ENCODE measurements at places on chromosomes 5 and 9.

GRCh38 chr9:112570671-112571167 is 84.1 kb downstream of the KIAA1958 start:
- DNase-seq = no peak

DNA sequence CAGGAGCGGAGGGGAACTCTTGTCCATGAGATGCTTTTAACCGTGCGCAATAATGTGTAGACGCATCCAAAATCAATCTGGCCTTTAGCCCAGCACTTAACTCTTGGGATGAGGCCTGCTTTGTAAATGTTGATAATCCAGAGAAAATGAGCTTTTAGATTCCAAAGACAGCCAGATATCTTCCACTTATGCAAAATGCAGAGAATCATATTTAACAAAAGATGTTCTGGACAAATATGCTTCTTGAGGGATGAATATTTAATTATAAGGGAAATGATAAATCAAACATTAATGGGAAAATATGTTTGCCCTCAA is 5.6 kb downstream of the S1PR3 start:
- DNase-seq = no peak

- no peak for DNase-seq
Measured at GRCh38 chr9:105281272-105281671, 36.8 kb downstream of the SLC44A1 start.

- no peak for DNase-seq
Measured at GRCh38 chr5:148937239-148937638, 110.8 kb downstream of the ADRB2 start.

DNA sequence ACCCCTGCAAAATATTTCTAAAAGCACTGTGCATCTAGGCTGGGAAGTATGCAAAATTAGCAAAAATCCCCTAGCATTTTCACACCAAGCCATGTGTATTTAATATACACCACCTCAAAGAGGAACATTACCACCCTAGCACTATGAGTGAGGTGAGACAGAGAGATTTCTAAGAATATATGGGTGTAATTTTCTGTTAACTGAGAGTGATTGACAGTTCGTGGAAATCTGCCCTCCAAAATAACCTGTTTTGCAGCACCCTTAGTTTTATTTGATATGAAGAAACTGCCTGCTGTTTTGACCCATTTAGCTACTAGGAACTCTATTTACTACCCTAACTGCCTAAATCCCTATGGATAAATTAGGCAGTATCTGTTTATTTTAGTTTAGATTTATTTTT is 64.2 kb upstream of the CDKN2B start:
- no peak for DNase-seq

- no peak for DNase-seq
Measured at GRCh38 chr5:77444356-77444755, 47.8 kb downstream of the WDR41 start.

DNA sequence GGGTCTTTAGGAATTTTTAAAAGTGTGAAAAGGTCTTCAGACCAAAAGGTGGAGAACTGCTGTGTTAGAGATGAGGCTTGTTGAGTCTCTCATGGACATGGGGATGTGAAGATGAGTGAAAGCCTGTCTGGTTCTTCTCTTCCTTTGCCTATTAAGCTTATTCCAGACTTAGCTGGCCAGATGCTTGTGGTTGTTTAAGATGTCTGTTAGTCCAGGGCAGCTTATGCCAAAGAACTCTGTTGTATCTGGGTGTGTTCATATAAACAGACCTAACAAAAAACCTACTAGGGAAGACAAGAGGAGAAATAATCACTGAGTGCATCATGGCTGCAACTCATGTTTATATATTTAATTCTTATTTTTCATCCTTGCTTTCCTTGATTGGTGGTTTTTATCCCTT is 57.5 kb upstream of the NCS1 start:
- DNase-seq = no peak

GRCh38 chr5:1809416-1810035 is 8.3 kb downstream of the NDUFS6 start:
- no peak for DNase-seq

DNA sequence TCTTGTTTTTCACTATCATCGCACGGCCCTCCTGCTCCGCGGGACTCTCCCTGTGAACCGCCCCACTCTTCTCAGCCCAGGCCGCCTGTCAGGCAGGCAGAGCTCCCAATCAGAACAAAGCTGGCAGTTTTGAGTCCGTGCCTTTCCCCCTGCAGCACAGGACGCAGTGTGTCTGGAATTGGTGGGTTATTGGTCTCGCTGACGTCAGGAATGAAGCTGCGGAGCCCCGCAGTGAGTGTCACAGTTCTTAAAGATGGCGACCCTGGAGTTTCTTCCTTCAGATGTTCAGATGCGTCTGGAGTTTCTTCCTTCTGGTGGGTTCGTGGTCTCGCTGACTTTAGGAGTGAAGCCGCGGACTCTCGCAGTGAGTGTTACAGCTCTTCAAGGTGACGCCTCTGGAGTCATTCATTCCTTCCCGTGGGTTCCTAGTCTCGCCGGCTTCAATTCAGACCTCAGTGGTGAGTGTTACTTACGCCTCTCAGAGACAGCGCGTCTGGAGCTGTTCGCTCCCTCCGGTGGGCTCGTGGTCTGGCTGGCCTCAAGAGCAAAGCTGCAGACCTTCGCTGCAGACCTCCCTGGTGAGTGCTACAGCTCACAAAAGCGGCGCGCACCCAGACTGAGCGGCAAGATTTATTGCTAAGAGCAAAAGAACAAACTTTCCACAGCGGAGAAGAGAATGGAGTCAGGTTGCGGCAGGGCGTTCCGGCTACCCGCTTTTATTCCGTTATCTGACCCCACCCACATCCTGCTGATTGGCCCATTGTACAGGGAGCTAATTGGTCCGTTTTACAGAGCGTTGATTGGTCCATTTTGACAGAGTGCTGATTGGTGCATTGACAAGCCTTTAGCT is 7.4 kb downstream of the ZDHHC11B start:
- no peak for DNase-seq

- DNase-seq = no peak
Measured at GRCh38 chr5:5278201-5278814, 138.2 kb downstream of the ADAMTS16 start.

DNA sequence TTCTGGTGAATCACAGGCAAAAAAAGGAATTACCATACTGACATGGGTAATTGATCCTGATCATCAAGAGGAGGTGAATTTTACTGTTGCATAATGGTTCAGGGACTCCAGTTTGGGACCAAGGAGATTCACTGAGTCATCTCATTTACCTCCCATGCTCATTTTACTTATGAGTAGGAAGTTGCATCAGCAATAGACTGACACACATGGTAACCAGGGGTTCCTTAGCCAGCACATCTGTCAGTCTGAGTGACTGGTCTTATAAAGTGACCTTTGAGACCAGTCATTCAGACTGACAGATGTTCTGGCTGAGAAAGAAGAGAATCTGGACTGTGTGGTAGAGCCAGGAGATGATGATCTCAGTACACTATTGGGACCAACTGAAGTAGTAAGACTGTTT is 384.6 kb upstream of the CD180 start:
- no peak for DNase-seq

- no peak for DNase-seq
Measured at GRCh38 chr9:35518981-35519679, 29.2 kb downstream of the RUSC2 start.

- no peak for DNase-seq
Measured at GRCh38 chr5:58708456-58708855, 125.6 kb downstream of the RAB3C start.

DNA sequence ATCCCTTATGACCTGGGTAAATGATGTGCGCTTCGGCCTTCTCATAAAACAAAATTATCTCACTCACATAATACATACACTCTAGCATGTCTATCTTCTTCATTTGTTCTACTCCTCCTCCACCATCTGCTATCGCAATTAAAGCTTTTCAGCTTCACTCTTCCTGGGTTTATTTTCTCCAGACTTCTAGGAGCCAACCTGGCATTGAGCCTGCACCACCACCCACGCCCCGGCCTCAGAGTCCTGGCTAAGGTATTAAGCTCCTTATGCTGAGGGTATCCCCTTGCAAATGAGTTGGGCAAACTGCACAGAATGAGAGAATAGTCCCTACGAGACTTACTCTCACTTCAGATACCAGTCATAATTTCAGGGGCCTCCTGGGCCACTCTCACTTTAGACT is 236.1 kb upstream of the CDH12 start:
- no peak for DNase-seq

DNA sequence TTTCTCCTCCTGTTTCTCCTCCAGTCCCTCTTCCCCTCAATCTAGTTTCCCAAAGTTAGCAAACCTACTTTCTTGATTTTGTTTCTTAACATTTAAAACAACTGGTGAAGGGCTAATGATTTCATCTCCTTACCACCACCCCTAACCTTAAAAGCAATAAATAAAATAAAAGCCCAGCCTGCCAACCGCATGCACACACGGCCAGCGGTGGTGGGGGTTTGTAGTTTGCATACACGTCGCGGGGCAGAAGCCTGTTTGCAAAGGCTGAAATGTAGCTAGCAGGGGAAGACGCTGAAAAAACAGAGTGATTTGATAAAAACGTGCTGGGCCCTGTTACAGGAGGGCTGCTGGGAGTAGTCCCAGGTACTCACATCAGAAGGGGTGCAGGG is 1.9 kb upstream of the DMRT2 start:
- no peak for DNase-seq

- DNase-seq = no peak
Measured at GRCh38 chr5:162543437-162543836, 475.9 kb downstream of the GABRG2 start.

DNA sequence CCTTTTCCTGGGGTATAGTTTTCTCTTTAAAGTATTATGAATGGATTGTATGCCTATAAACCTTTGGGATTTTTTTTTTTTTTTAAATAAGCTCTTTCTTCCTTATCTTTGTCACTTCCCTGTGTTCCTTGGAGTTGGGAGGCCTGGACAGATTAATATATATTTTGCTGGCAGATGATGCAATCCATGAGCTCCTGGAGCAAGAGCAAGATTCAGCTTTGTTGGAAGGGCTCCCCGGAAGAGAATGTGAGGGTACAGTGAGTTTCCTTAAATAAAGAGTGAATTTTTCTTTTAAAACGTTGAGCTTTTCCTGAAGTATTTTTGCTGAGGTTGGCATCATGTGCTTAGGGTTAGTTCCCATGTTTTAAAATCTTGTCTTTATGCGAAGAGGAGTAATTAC is 98.7 kb upstream of the SLC28A3 start:
- DNase-seq = no peak

DNA sequence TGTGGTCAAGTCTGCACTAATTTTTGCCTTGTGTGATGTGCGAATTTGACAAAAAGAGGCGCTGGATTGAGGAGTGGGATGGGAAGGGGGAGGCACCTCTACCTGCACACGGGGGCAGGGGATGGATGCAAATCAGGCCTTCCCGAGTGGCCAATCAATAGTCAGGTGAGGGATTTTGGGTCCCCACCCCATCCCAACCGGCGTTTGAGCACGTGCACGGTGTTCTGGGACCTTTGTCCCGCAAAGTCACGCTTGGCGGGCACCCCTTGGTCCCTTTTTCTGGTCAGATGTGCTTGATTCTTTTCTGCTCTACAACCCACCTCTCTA is 685 bp upstream of the ADAMTS19 start:
- DNase-seq = peak; percentile 8

DNA sequence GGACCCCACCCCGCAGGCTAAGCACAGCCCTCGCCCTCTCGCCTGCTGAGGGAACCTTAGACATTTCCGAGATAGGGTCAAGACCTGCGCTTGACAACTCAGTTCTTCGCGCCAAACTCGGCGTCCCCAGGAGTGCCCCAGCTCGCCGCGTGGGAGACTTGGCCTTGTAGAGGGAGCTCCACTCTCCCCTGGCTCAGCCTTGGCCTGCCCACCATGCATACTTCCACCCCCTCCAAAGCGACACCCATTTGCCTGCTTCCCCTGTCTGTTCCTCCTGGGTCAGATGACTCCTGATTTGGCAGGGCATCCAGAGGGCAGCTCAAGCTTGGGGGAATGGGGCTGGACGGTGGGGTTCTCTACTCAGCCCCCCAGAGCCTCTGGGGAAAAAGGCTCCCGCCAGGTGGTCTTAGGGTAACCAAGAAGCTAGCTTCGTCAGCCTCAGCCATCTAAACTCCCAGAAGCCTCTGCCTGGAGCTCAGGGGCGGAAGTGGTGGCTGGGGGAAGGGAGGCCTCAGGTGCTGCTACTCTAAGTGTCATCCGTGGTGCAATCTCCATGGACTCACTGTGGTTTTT is 560 bp downstream of the DOCK2 start:
- no peak for DNase-seq

- no peak for DNase-seq
Measured at GRCh38 chr9:85603936-85604335, 137.8 kb downstream of the AGTPBP1 start.

- DNase-seq = no peak
Measured at GRCh38 chr9:135296735-135297455, 182.7 kb upstream of the PPP1R26 start.

DNA sequence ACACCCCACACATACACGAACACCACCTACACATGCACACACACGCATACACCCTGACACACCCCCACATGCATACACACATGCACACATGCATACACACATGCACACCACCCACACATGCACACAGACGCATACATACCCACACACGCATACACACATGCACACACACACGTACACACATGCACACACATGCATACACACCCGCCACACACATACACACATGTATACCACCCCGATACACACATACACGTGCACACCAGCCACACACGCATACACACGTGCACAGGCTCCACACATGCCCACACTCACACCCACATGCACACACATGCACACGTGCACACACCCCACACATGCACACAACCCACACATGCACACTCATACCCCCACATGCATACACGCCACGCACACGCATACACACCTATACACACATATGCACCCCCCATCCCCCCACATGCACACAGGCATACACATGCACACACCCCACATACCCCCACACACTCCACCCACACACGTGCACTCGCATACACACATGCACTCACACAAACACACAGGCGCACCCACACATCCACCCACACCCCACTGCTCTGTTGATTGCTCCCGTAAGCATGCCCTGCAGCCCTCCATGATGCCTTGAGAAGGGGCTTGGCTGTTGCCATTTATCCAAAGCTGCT is 119.3 kb downstream of the COL5A1 start:
- no peak for DNase-seq

DNA sequence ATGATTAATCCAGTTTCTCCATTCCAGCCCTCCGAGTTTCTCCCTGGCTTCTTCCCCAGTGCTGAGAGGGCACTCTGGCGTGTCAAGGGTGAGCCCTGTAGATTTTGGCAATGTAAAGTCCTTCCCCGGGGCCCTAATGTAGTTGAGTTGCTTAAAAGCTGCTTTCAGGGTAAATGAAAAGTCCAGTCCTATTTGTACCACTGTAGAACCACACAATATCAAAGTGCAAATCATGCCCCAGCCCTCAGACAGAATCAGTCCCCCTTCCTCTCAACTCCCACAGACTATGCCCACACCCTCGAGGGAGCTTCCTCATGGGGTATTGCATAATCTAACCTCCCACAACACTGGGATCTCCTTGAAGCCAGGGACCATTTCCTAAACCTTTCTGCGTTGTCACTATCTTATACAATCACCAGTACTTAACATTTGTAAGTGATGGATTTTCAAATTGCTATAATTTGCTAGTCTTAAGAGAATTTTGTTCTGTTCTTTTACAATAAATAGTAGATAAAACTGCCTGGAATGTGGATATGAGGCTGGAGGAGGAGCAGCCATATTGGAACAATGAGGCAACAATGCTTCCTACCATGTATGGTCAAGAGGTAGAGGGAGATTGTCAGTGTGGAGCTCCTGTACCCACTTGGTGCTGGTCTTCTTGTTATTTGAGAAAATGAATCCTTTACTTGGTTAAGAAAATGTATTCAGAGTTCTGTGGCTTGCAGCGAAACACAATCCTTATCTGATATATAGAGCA is 34.4 kb downstream of the ZNF366 start:
- DNase-seq = no peak

- no peak for DNase-seq
Measured at GRCh38 chr9:68974901-68975300, 39.0 kb downstream of the PRKACG start.

- DNase-seq = no peak
Measured at GRCh38 chr5:78659714-78660113, 11.1 kb upstream of the LHFPL2 start.

Data from amygdala (tissue), 56 donors.